ENCODE measurements at places on chromosomes 1 and 21.

DNA sequence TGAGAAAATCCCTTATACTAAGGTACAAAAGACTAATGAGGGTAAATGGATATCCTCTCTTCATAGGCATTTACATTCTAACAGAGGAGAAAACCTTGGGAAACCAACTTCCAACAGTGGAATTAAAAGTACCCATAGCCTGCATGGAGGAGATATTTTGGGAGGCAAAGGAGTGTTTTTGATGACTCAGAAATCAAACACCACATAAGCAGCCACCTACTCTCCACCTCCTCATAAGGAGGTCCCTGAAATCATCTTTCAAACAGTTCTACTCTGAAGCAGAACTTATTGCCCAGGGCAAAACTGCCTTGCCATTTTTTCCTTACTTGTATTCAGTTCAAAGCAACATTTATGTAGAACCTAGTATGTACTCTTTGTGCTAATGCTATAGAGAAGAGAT is 211.3 kb downstream of the KCNH1 start:
- DNase-seq: no peak

DNA sequence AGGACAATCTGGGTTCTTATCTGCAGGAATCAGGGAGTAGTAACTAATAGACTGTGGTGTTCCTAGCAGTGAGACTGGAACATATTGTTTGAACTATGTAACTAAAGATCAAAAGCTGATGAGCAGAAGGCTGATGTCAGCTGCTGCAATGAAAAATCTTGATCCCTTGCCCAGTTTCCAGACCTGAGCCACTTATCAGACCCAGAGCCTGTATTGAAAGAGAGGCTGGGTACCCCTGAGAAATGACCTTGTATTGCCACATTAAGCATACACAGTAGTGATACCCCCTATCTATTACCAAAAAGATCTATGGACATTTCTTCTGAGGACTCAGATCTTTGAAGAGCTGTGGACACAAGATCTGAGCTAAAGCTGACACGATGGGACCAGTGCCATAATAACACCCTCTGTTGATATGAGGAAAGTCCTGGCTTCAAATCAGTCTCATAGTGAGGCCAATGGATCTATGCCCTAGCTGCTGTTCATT is 178.0 kb upstream of the GALNT2 start:
- no peak for DNase-seq

DNA sequence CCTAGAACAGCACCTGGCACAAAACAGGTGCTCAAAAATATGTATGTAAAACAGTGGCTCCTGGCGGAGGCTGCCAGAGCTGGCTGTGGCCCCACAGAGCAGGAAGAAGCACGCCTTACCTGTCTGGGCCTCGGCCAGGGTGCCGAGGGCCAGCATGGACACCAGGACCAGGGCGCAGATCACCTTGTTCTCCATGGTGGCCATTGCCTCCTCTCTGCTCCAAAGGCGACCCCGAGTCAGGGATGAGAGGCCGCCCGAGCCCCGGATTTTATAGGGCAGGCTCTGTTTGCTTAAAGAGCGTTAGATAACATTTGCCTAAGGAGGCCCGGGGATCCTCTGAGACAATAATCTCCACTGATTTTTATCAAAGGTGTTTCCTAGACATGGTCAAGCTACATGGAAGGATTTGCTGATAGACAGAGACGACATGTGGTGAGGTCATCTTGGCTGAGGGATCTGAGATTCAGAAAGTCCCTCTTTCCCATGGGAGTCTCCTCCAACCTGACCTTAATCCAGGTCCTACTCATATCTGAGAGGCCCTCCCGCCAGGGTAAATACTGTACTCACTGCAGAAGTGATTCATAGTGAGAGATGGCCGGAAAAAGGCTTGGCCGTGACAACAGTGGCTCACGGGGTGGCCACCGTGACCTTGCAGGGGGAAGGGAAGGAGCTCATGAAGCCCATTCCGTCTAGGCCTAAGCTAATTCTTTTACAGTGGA is at the start of gene TFF1:
Gene TFF1, minus strand, starts transcription at position 244 of the 719 bp plus-strand sequence. Its CDS starts 40 bp downstream, at position 204.
- DNase-seq: no peak

GRCh38 chr21:37507716-37508115 is 141.1 kb downstream of the DYRK1A start:
- no peak for DNase-seq

- no peak for DNase-seq
Observed at GRCh38 chr1:65476327-65476726, 55.9 kb downstream of the LEPR start.
